Omental fat pad (tissue), 4 donors: ENCODE measurements at places on chromosomes 3 and 15. TPM values are rescaled to one million over a fixed set of nuclear protein-coding genes. Genes with fewer than 3 reads are reported as not detected.

LRRIQ4 gene
- not detected for total RNA-seq

CLSTN2 gene
- total RNA-seq, result 40.5 TPM

PODXL2 gene
- total RNA-seq, result 3.4 TPM

LIPH gene
- not detected for total RNA-seq
